Smooth muscle cell of bladder (primary cell): ENCODE measurements at places on chromosomes 7 and 10. TPM values are rescaled to one million over a fixed set of nuclear protein-coding genes. Genes with fewer than 3 reads are reported as not detected.

Gene LAMTOR4
- total RNA-seq, result 90.4 and 133 TPM in 2 replicates

Gene NEUROG3
- not detected in 2 replicates for total RNA-seq

Gene PRSS2
- total RNA-seq, result not detected in 2 replicates

Gene GIMAP7
- total RNA-seq, result 0.09 TPM in 1 of 2 replicates, not detected in the other

Gene CHAT
- not detected in 2 replicates for total RNA-seq

Gene HECW1
- 3.1 and 3.8 TPM in 2 replicates for total RNA-seq

Gene STAMBPL1
- total RNA-seq, result 27.2 and 27.3 TPM in 2 replicates

Gene AKR1C3
- 48.4 and 82.3 TPM in 2 replicates for total RNA-seq

Gene RTKN2
- 0.83 and 1.00 TPM in 2 replicates for total RNA-seq

Gene SRRM3
- 1.1 and 2.0 TPM in 2 replicates for total RNA-seq

Gene CYCS
- total RNA-seq, result 26.7 and 31.8 TPM in 2 replicates

Gene PRSS37
- not detected in 2 replicates for total RNA-seq

Gene IPMK
- total RNA-seq, result 5.3 and 5.5 TPM in 2 replicates

Gene CASTOR2
- total RNA-seq, result 8.1 and 15.1 TPM in 2 replicates

Gene SPDYE16
- total RNA-seq, result 0.14 TPM in 1 of 2 replicates, not detected in the other

Gene STK32C
- 13.1 and 14.9 TPM in 2 replicates for total RNA-seq

Gene PRKCQ
- under 0.01 and 0.09 TPM in 2 replicates for total RNA-seq

Gene AMPH
- 3.4 and 4.0 TPM in 2 replicates for total RNA-seq

Gene PIK3CG
- 0.09 and 0.28 TPM in 2 replicates for total RNA-seq

Gene PALD1
- under 0.01 and 0.37 TPM in 2 replicates for total RNA-seq
